ENCODE measurements at places on chromosomes 11 and 22.

- no peak for DNase-seq
These were observed 357.5 kb downstream of the TENM4 start for GRCh38 chr11:79083352-79083751.

DNA sequence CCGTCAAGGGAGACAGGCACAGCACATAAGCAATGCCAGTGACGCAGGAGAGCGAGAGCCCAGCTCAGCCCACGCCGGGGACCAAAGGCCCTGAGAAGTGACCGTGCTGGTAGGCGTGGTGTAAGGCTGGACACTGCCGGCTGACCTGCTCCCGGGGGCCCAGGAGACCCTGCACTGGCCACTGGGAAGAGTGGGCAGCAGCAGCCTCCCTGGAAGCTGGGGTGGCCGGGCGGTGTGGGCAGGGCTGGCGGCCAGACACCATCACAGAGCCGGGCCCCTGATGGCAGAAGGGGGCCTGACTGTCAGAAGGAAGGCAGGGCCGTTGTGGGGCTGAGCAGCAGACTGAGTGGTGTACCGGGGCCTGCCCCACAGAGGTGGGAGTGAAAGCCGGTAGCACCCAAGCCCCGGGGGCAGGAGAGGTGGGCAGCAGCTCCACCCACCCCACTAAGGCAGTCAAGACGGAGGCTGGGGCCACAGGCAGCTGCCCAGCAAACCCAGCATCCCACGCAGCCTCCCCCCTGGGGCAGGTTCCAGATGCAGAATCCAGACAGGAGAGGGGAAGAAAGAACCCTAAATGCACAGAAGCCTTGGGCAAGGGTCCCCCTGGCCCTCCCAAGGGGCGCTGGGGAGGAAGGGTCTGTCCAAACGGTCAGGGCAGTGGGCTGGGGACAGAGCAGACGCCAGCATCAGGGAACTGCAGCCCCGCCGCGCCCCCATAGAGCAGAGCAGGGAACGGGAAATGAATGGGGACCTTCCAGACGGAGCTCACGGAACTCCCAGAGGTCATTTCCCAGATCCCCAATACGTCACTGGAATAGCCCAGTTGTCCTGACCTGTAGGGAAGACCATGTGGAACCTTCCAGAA is 205.2 kb downstream of the BRD1 start:
- DNase-seq, result no peak

- no peak for DNase-seq
These were observed 75.4 kb upstream of the FGF3 start for GRCh38 chr11:69894648-69895047.

- no peak for DNase-seq
These were observed 12.6 kb downstream of the SULT4A1 start for GRCh38 chr22:43849731-43850130.

DNA sequence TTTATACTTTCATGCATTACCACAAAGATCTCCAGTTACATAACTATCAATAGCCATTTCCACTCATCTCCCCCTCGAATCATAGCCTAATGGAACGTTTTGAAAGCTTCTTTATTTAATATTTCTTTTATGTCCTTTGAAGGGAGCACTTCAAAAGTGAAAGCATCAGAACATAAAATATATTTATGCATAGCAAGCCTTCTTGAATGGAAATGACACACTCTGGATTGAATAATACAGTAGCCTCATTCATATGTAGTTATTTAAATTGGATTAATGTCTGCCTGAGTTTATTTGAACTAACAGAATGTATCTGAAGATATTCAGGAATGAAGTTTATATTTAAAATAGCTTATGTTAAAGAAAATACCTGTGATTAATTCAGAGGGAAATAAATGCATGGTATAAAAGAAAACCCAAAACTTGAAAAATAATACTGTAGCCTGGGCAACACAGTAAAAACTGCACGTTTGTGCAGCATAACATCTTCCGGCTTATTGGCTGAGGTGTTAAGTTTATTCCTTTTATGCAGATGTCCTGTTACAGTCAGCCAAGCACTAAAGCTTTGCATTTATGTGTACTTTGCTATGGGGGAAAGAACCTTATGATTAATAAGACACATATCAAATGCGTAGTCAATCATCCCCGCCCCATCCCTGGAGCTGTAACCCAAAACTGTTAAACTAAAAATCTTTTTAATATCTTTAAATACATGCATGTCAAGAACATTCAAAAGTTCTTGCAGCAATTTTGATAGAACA is 22.0 kb downstream of the OOSP3 start:
- DNase-seq, result no peak

- peak; percentile 1 for DNase-seq
These were observed 448.0 kb upstream of the FAT3 start for GRCh38 chr11:91776655-91777054.

DNA sequence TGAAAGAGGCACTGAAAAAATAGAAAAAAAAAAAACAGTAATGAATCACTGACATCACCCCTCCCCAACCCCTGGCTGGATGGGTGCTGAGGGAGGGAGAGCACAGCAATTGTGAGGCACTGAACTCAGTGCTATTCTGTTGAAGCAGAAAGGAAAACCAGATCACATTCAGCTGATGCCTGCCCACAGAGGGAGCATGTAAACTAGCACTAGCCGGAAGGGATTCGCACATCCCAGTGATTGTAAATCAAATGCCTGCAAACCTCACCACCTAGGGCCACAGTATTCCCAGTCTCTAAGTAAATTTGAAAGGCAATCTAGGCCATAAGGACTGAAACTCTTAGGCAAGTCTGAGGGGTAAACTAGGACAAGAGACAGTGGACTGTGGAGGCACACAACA is 772.0 kb upstream of the CCDC179 start:
- no peak for DNase-seq

DNA sequence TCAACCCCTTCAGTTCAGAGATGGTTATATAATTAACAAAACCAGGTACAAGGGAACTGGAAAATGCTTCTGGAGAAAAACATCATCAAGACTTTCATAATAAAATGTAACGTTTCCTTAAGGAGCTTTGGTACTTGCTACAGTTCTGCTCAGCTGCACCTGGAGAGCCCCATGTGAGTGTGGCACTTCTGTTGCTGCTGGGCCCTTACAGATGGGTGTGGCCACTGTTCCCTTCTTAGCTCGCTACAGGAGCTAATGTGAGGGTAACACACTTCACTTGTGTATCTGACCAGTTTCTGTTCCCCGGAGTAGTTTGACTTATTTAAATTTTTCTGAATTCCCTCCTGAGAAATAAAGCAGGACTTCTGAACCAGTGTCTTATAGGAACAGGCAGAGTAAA is 4.0 kb downstream of the POU2AF3 start:
- no peak for DNase-seq

DNA sequence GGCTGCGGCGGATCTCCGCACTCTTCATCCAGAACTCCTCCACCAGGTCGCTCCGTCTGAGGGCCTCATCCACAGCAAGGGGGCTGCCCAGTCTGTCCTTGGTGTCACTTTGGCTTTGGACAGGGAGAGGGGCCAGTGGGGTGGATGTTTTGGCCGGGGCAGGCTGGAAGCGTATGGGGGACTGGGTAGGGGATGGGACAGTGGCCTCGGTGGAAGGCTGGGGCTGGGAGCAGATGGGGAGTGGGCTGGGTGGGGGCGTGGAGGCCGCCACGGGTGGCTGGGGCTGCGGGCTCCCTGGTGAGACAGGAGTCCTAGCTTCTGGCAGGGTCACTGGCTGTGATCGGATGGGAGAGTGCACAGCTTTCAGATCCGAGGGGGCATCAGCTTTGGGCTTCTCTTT is 44.4 kb upstream of the BID start:
- no peak for DNase-seq

- peak; percentile 20 for DNase-seq
These were observed 39.6 kb downstream of the CSNK2A3 start for GRCh38 chr11:11313426-11313825.

GRCh38 chr22:35592418-35592967 is 24.6 kb downstream of the MB start:
- no peak for DNase-seq

GRCh38 chr22:29014293-29014692 is 47.3 kb downstream of the C22orf31 start:
- no peak for DNase-seq

DNA sequence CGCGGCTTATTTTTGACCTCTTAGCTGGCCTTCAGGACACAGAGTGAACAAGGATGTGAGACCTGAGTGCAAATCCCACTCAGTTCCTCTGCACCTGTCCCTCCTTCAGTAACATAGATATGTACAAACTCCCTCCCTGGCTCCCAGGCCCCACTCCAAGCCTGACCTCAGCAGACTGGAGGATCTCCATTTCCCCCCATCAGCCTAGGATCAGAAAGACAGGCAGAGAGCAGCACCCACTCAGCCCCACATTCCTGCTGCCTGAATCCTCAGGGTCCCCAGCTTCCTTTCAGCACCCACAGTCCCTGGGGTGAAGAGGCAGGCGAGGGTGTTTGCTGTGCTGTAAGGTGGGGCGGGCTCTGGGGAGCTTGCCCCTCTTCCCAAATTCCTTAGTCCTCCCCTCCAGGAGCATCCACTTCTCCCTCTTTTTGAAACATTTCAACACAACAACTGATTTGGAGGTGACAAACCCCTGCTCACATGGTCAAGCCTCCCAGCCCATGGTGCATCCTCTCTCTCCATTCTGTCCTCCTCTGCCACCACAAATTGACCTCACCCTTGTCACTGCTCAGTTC is 151.1 kb downstream of the FEZ1 start:
- DNase-seq, result no peak

- no peak for DNase-seq
These were observed 2.0 kb upstream of the GRK2 start for GRCh38 chr11:67264260-67264659.

DNA sequence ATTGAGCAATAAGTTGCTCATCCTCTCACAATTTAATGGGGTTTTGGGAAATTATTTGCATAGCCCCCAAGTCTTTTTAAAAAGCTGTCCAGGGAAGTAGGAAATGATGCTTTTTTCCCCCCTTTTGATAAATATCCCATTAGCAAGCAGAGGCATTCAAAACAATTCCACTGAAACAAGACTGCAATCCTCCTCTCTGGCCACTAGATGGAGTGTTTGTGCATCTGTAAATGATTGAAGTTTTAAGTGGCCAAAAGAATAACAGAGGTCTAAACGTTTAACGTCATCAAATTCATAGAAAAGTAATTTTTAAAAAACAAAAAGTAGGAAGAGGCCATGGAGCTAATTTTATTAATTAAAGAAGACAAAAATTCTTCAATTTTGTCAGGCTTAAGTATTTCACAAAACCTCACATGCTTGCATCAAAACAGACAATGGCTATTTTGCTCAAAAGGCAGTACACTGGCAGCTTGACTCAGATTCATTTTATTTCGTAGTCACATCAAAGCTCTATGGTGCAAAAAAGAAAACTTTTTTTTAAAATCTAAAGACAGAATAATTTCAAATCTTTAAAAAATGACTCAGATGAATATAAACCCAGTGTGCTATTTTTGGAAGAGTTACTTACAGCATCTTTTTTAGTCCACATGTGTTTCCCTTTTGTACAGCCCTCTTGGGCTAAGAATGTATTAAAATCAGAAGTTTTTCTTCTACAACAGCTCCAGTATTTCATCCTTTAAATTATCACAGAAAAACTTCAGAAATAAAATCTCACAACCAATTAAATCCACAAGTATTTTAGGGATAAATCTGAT is 17.8 kb downstream of the CHORDC1 start:
- DNase-seq, result peak; percentile 67

DNA sequence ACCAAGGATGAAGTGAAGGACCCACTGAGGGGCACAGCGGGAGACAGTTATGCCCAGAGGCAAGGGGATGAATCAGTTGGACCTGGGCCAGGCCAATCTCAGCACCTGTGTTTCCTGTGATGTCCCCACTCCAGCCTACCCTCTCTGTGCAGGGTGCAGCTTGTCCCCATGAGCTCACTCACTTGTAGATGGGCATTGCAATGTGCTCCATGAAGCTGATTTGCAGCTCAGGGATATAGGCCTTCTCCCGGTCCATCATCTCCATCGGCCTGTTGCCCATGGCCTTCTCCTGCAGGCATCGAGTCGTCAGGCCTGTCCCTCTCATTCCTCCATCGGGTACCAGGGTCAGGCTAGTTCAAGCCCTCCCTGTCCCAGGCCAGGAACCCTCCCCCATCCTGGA is 96.2 kb downstream of the PDE2A start:
- no peak for DNase-seq

GRCh38 chr11:133906241-133906640 is 50.5 kb downstream of the IGSF9B start:
- no peak for DNase-seq

GRCh38 chr11:86486261-86487030 is 111.8 kb downstream of the CCDC81 start:
- DNase-seq, result peak; percentile 46

DNA sequence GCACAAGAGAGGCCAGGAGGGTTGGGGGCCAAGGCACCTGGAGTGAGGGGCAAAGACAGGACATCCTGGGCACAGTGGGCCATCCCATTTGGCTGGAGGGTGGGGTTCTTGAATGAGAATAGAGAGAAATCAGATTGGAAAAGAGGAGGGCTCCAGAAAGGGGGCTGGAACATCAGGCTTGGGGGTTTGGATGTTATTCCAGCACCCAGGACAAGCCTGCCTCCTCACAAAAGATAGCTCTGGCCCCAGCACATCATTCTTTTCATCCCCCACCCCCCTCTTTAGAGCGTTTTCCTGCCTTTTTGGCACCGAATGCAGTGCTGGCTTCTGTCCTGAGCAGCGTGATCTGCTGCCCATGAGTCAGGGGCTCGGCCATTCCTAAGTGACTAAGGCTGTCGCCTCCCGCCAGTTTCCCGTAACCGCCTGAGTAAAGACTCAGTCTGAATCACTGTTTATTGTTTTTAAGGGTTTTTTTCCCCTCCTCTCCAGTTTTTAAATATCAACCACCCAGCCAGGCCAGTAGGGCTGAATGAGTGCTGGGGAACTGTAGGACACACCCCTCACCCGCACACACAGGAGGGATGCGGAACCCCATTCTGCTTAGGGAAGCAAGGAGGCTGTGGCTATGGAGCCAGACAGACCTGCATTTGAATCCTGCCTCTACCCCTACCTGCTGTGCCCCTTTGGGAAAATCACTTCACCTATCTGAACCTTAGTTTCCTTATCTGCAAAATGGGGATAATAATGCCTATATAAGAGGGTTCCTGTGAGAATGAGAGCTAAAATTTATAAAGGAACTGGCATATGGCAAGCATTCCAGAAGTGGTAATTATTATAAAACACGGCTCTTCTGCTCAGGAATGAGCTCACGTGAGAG is 32.4 kb upstream of the NAV2 start:
- no peak for DNase-seq

DNA sequence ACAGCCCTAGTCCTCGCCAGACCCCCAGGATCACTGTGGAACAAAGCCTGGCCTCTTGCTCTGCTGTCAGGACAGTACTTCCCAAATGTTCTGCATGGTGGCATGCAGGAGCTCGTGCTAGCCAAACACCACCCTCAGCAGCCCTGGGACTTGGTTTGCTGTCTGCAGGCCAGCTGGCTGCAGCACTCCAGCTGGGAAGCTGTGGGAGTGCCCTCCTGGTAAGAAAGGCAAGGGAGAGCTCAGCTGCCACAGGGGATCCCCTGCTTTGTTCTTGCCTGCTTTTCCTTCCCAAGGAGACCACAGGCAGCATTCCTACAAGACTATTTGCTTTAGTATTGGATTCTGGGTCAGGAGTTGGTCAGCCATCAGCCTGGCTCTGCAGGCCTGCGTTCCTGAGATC is 27.9 kb downstream of the TCIRG1 start:
- no peak for DNase-seq

- DNase-seq, result no peak
These were observed 27.8 kb upstream of the ELFN2 start for GRCh38 chr22:37454857-37455686.
